ENCODE measurements at places on chromosomes 2 and 18. TPM values are rescaled to one million over a fixed set of nuclear protein-coding genes. Genes with fewer than 3 reads are reported as not detected.

GRCh38 chr18:4283746-4284291, 171.3 kb downstream of the DLGAP1 start:
- no peak overlapping the region for H3K4me3 ChIP-seq
- DNase-seq = no peak
- no peak overlapping the region for H3K27ac ChIP-seq
- no peaks in the 10 kb centered on the region for H3K36me3 ChIP-seq

GRCh38 chr18:24631243-24632025, 171.0 kb downstream of the HRH4 start:
- no peak overlapping the region for H3K27ac ChIP-seq
- no peaks in the 10 kb centered on the region for H3K36me3 ChIP-seq
- no peaks in the 10 kb centered on the region for H3K27me3 ChIP-seq
- H3K4me3 ChIP-seq = no peak overlapping the region
- no peak for DNase-seq

DNA sequence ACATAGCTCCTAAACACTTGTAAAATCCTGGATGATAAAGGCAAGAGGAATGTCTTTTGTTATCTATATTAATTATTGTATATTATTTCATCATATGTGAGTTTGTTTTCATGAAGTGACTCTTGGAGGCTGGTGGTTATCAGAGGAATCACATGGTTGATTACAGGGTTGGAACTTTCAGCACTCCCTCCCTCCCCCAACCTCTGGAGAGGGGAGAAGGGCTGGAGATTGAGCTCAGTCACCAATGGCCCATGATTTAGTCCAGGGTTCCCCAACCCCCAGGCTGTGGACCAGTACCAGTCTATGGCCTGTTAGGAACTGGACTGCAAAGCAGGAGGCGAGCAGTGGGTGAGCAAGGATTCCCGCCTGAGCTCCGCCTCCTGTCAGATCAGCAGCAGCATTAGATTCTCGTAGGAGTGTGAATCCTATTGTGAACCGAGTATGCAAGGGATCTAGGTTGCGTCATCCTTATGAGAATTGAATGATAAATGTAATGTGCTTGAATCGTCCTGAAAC, 37.7 kb downstream of the FBXO48 start:
- H3K27ac ChIP-seq = no peak overlapping the region
- no peak overlapping the region for H3K4me3 ChIP-seq
- no peak for DNase-seq
- H3K36me3 ChIP-seq = no peaks in the 10 kb centered on the region
- no peaks in the 10 kb centered on the region for H3K27me3 ChIP-seq
- peaks cover 24% of the 10 kb centered on the region for H3K4me1 ChIP-seq

GRCh38 chr2:130376433-130377293, 20.8 kb downstream of the PTPN18 start:
- DNase-seq = no peak
- H3K27me3 ChIP-seq = no peaks in the 10 kb centered on the region
- peaks cover 38% of the 10 kb centered on the region for H3K4me1 ChIP-seq
- H3K4me3 ChIP-seq = no peak overlapping the region

- no peak overlapping the region for H3K27ac ChIP-seq
- no peak overlapping the region for H3K4me3 ChIP-seq
- no peaks in the 10 kb centered on the region for H3K4me1 ChIP-seq
- DNase-seq = no peak
Measured at GRCh38 chr2:219118504-219118903, 42.1 kb downstream of the NHEJ1 start.

- no peaks in the 10 kb centered on the region for H3K36me3 ChIP-seq
- H3K4me3 ChIP-seq = no peak overlapping the region
- peaks cover 12% of the 10 kb centered on the region for H3K4me1 ChIP-seq
- H3K27ac ChIP-seq = no peak overlapping the region
Measured at GRCh38 chr2:191824398-191824797, 22.5 kb downstream of the CAVIN2 start.

- H3K36me3 ChIP-seq = no peaks in the 10 kb centered on the region
- no peak overlapping the region for H3K27ac ChIP-seq
- no peaks in the 10 kb centered on the region for H3K27me3 ChIP-seq
- H3K4me1 ChIP-seq = no peaks in the 10 kb centered on the region
- DNase-seq = no peak
Measured at GRCh38 chr2:37847792-37848191, 77.3 kb upstream of the RMDN2 start.

DNA sequence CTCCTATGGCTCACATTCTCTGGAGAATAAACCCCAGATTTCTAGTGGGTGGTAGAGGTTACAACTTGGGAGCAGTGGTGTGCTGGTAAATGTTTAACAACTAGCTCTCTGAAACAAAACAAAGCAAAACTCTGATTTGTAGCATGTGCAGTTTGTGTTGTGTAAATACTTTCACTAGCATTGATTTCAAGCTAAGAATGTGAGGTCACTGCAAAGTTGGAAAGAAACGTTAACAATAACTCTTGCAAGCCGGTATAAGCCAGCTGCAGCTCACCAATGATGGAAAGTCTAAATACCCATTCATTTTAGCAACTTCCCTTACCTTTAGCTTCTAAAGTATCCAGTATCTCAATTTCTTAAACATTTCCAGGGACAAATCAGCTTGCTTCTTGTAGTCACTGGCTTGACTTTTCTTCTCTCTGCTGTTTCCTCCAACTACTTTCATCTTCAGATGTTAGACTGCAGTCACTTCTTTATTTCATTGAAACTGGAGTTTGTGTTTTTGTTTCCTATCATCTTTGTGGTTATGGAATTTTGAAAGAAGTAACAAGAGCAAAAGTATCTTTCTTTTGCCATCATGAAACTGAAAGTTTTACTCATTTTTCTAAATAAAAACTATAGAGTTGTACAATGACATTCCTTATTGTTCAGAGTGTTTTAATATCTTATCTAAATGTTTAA, 140.2 kb downstream of the PLCL1 start:
- H3K4me3 ChIP-seq = no peak overlapping the region
- H3K27me3 ChIP-seq = no peaks in the 10 kb centered on the region
- DNase-seq = no peak
- H3K27ac ChIP-seq = no peak overlapping the region

GRCh38 chr18:46892842-46893241, 24.5 kb downstream of the PIAS2 start:
- no peak overlapping the region for H3K4me3 ChIP-seq
- H3K27ac ChIP-seq = no peak overlapping the region
- no peaks in the 10 kb centered on the region for H3K4me1 ChIP-seq
- no peak for DNase-seq

DNA sequence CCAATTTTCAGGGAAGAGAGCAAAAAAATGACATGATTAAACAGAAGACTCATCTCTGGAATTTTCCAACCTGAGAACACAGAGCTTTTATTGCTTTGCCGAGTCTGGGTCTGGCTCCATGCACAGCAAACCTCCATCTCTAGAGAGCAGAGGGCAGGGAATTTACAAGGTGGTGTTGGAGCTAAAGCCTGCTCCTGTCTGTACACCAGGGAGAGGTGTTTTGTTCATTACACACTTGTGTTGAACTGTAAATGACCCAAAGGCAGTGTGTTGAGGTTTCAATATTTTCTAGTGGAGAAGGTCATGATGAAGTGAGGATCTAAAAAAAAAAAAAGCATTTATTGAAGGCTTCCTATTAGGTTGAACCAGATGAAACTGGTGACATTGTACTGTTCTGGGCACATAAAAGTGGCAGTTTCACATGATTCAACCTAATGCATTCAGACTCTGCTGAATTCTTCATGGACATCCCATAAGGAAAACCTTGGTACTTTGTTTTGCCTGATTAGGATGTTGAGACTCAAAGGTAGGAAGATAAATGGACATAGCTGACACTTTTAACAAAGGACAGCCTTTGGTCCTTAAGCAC, 238.3 kb downstream of the CLIP4 start:
- no peaks in the 10 kb centered on the region for H3K36me3 ChIP-seq
- H3K27ac ChIP-seq = no peak overlapping the region
- no peaks in the 10 kb centered on the region for H3K4me1 ChIP-seq
- no peaks in the 10 kb centered on the region for H3K27me3 ChIP-seq
- DNase-seq = no peak

DNA sequence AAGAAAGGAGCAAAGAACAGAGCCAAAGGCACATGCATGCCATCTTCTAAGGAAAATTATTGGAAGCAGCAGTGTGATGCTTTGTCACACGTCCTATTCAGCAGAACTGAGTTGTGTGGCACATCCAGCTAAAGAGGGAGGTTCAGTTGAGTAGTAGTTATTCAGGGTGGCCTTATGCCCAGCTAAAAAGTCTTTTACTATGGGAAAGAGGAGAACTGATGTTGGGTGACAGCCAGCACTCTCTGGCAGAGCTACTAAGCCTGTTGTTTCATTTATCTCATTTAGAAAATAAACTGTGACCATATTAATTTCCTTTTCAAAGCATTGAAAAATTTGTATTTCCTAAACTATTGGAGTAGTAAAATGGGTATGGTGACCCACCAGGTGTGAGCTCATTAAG, 18.5 kb downstream of the ITGA6 start:
- peaks cover 5% of the 10 kb centered on the region for H3K36me3 ChIP-seq
- H3K27ac ChIP-seq = peak overlapping the region; percentile 25
- no peak overlapping the region for H3K4me3 ChIP-seq
- no peaks in the 10 kb centered on the region for H3K27me3 ChIP-seq
- no peak for DNase-seq
- H3K4me1 ChIP-seq = peaks cover 86% of the 10 kb centered on the region

- no peaks in the 10 kb centered on the region for H3K36me3 ChIP-seq
- H3K27ac ChIP-seq = no peak overlapping the region
- H3K4me3 ChIP-seq = no peak overlapping the region
- no peaks in the 10 kb centered on the region for H3K27me3 ChIP-seq
Measured at GRCh38 chr18:56085551-56085950, 497.6 kb upstream of the TCF4 start.

DNA sequence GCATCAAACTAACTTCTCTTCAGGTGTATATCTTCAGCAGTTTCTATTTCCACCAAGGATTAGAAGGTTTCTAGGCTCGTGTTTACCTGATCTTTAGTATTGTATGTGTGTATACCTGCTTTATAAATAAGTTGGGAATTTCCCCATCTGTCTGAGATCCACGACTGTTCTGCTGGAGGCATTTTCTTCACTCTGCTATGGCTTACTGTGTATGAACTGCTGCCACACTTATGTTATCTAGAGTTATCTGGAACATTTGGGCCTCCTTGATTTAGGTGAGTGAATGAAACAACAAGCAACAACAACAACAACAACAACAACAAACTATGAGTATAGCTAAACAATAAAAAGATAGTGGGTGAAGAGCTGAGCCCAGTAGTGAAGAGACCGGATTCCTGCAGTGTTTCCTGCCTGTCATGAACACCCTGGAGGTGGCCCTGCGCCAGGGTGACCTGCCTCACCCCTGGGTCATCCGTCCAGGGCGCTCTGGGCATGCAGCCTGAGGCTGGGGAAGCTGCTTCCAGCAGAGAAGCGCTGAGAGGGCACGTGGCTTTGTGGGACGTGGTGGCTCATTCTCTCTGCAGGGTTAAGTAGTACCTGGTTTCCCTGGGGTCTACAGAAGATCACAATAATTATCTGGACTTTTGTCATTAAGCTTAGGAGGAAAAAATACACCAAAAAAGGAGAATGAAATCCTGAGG, 56.1 kb upstream of the GATA6 start:
- H3K4me1 ChIP-seq = no peaks in the 10 kb centered on the region
- H3K36me3 ChIP-seq = no peaks in the 10 kb centered on the region
- H3K4me3 ChIP-seq = no peak overlapping the region
- DNase-seq = no peak
- no peaks in the 10 kb centered on the region for H3K27me3 ChIP-seq
- no peak overlapping the region for H3K27ac ChIP-seq

- H3K27ac ChIP-seq = no peak overlapping the region
- no peaks in the 10 kb centered on the region for H3K36me3 ChIP-seq
- H3K4me3 ChIP-seq = no peak overlapping the region
- H3K4me1 ChIP-seq = no peaks in the 10 kb centered on the region
- H3K27me3 ChIP-seq = no peaks in the 10 kb centered on the region
Measured at GRCh38 chr2:49857371-49858112, 703.2 kb upstream of the FSHR start.

DNA sequence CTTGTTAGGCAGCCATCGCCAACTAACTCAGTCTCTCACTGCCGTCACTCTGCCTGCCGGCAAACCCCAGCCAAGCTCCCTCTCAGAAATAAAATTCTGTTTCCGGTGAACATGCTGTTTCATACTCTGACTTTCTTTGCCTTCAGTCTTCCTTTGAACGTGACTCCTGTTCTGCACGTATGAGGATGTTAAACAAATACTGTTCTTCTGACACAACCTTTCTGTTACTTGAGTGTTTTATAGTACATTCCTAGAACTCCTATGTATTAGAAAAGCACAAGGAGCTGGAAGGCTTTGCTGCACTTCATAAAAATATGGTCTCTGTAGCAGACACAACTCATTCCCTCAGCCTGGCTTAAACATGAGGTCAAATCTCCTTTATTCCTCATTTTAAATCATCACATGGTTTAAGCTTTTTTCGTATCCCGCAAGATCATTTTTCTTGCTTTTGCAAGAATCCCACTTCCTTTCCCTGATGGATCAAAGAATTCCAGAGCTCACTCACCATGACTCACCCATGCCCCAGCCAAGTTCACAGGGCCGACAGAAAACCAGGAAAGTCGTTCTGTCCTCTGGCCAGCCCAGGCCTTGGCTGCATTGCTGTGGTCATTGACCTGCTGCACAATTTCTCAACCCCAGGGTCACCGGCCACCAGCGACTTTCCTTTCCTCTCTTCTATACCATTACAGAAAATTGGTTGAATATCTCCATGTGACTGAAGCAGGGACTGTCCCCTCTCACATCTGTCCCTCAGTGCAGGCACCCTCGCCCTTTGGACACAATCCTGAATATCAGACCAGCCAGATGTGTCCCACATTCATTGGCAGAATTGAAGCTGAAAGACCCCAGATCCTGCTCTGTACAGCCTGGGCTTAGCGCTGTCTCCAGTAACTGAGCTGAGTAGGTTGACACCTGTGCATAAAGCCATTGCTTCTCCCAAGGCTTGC, 183.1 kb upstream of the ARL4C start:
- no peaks in the 10 kb centered on the region for H3K27me3 ChIP-seq
- H3K4me1 ChIP-seq = peaks cover 35% of the 10 kb centered on the region
- no peak overlapping the region for H3K4me3 ChIP-seq
- H3K36me3 ChIP-seq = no peaks in the 10 kb centered on the region
- DNase-seq = no peak

DNA sequence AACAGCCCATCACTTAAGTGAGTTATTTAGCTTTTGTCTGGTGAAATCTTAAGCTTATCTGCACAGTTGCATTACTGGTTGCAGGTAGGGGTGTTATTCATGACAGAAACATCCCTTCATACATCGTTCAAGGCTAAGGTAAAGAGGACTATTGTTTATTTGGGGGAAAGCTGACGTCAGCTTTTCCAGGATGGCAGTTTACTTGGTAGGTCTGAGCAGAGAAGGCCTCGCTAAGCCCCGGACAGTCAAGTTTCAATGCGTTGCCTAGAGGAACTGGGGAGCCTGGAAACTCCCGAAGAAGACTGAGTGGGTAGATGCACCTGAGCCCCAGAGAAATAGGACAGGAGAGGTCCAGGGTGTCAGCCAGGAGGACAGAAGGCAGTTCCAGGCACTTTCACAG, 2.2 kb downstream of the RNU4ATAC start:
- DNase-seq = no peak
- H3K27me3 ChIP-seq = no peaks in the 10 kb centered on the region
- H3K27ac ChIP-seq = peak overlapping the region; percentile 10
- no peak overlapping the region for H3K4me3 ChIP-seq

Gene KCNK3
- 0.95 TPM for total RNA-seq

Gene PROM2
- 184 TPM for total RNA-seq

Gene GKN2
- total RNA-seq = not detected

Gene NEURL3
- not detected for total RNA-seq

Gene AQP12B
- not detected for total RNA-seq

Gene LOXHD1
- total RNA-seq = not detected

Gene LYPD6B
- total RNA-seq = 3.1 TPM
